ENCODE measurements at places on chromosomes 16 and 17.
A peak's percentile ranks its signal among the peaks of the same experiment; 100 is the strongest.

- DNase-seq = no peak
Measured at GRCh38 chr17:31931756-31932155, 5.1 kb upstream of the SUZ12 start.

DNA sequence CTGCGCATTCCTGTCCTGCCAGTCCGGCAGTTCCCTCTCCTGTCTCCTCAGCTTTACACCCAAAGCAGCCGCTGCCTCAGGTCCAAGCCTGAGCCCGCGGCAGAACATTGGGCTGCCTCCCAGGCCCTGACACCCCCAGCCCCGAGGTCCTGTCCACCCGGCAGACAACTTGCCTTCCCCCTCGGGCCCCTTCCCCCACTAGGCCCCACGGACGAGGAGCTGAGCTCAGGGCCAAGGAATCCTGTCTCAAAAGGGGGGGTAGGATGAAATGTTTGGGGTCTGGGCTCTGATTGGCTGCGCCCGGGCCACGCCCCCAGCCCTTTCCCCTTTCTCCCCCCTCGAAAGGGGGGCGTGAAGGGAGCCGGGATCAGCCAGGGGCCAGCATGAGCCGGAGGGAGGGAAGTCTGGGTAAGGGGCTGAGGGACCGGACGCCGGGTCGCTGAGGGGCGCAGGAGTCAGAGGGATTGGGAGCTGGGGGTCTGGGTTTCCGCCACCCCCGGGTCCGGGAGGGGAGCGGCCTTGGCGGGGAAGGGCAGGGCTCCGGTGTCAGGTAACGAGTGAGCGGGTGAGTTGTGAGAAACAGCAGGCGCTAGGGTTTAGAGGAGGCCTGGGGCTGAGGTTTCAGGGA is at the start of gene CTF1:
Gene CTF1, plus strand, starts transcription at position 354 of the 628 bp plus-strand sequence. Its CDS starts 30 bp downstream, at position 384.
- no peak for DNase-seq

- DNase-seq = no peak
Measured at GRCh38 chr17:3529817-3530741, 27.5 kb downstream of the TRPV3 start.

GRCh38 chr17:80885947-80886582 is 105.6 kb upstream of the CHMP6 start:
- DNase-seq = no peak

- peak; percentile 46 for DNase-seq
Measured at GRCh38 chr17:66507103-66507923, 204.9 kb downstream of the PRKCA start.
